ENCODE measurements at places on chromosomes 7 and 10.

DNA sequence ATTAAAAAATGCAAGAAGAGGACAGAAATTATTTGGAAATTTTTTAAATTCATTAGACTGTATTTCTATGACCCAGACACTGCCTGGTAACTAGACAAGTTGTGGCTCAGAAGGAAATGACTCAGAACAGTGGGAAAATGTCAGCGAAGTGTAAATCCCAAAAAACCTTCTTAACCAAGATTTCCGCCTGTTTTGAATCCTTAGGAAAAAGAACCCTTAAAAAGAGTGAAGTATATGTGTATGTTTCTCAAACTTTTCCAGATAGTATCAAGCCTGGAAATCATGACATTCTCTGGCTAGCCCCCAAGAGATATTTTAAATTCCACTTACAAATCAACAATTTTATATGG, 42.7 kb upstream of the PLXNA4 start:
- no peak for DNase-seq

DNA sequence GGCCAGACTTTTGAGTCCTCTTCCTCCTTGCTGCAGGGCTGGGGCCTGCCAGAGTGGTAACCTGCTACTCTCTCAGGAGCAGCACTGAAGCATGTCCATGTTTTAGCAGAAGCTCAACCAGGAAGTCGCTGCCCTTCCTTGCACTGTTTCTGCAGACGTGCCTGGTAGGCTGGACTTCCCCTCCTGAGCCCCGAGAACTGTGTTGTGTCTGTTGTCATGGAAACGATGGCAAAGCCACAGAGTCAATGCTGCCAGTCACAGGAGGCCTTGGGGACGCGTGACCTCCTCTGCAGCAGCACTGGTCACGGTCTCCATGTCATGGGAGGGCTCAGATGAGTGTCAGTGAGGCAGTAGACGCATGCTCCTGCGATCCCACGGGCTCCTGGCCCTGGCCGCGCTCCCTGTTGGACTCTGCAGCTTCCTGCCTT, 145.5 kb downstream of the FANK1 start:
- DNase-seq = peak; percentile 63

DNA sequence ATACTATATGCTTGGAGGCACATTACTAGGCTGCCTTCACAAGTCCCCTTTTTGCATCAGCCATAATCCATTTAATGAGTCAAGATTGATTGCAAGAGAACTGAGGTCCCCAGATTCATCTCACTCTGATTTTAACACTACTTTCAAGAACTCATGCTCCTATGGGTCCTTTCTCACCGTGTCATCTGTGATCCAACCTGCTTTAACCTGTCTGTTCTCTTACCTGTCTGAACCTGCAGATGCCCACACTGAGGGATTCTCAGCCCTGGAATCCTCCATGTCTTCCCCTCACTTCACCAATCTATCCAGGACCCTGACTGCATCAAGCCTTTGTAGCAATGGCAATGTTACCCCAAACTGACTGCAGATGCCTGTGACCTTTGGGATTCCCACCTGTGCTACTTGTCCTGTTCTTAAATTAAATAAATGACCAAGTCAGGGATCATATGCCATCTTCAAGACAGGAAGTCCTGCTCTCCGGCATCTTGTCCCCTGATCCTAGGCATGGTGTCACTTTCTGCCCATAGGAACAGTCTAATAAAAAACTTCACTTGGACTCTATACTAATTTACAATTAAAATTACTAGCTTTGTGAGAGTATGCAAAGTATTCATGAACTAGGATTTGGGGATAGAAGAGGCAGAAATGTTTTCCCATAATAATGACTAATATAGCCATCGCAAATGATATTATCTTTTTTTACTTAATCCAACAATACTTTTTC, 25.9 kb upstream of the GOT1 start:
- DNase-seq = no peak

DNA sequence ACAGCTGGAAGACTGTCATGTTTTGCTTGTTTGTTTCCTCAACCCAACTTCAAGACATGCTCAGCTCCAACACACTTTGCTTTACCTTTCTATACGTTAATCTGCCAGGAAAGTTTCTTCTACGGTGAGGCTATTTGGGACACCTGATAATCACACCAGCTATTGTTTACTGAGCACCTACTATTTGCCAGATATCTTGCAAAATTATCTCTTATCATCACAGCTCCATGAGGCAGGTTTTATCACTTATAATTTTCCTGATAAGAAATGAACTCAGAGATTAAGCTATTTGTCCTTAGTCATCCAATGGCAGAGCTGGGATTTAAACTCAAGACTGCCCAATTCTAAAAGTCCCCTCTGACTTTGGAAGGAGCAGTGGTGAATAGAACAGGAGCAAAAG, 117.4 kb downstream of the CREB5 start:
- no peak for DNase-seq

DNA sequence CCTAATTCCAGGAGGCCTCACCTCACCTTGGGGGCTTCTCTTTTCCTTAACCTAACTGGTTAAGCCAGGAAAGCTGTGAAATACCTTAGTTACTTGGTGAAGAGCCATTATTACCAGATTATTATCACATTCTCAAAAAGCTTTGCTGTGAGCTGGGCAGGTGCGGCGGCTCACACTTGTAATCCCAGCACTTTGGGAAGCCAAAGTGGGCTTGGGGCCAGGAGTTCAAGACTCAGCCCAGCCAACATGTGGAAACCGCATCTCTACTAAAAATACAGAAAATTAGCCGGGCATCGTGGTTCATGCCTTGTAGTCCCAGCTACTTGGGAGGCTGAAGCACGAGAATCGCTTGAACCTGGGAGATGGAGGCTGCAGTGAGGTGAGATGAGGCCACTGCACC, 102.4 kb upstream of the KLF6 start:
- peak; percentile 50 for DNase-seq

DNA sequence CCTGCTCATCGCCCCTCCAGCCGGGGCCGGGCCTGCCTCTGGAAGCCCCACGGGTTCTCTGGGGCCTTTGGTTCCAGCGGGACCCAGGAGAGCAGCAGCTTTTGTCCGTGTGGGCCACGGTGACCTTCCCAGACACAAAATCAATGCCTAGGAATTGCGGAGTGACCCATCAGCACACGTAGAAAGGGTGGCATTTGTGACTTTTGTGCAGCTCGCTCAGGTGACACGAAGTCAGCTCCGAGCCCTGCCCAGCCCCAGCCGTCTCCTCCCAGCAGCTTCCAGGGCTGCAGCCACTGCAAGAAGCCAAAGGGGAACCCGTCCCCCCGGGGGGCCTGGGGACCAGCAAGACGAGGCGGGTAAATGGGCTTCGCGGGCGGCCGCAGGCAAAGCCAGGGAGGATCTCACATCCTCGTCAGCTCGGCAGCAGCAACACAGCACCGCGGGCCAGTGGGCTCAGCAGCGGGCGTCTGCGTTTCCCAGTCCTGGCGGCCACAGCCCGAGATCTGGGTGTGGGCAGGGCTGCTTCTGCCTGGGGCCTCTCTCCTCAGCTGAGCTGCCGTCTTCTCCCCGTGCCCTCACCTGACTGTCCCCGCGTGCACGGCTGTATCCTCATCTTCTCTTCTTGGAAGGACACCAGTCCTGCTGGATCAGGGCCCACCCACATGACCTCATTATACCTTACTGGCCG, 88.5 kb downstream of the PAXIP1 start:
- DNase-seq = no peak

- DNase-seq = no peak
Measured at GRCh38 chr7:130379921-130380860, at the start of gene CPA1. Gene CPA1 (plus strand): TSS chr7:130380494. CDS start chr7:130380521, 27 bp downstream.

DNA sequence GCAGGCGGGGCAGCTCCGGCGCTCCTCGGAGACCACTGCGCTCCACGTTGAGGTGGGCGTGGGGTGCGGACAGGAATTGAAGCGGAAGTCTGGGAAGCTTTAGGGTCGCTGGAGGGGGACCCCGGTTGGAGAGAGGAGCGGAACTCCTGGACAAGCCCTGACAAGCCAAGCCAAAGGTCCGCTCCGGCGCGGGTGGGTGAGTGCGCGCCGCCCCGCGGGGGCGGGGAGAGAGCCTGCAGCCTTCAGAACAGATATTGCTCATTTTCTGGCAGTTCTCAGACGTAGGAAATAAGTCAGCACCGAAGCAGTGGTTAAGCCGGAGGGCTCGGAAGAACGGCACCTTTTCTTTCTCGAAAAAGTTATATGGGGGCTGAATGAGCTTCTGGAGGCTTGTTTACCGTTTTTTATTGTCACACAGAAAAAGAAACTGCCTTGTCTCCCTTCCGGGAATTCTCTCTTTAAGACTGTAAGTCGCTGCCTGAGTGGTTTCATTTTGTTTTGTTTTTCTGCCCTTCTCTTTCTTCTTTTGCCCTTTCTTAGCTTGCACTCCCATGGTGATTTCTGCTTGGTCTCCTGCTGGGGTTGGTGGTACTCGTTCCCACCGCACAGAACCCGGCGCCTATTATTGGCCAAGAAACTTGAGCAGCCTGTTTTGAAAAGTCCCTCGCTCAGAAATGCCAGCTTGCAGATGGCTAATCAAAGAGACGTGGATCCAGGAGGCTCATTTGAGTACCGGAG, 732 bp downstream of the FAS start:
- peak; percentile 70 for DNase-seq

- DNase-seq = no peak
Measured at GRCh38 chr7:152177681-152178404, 152.4 kb downstream of the GALNT11 start.

- DNase-seq = no peak
Measured at GRCh38 chr7:115822380-115822779, 208.2 kb downstream of the TFEC start.

DNA sequence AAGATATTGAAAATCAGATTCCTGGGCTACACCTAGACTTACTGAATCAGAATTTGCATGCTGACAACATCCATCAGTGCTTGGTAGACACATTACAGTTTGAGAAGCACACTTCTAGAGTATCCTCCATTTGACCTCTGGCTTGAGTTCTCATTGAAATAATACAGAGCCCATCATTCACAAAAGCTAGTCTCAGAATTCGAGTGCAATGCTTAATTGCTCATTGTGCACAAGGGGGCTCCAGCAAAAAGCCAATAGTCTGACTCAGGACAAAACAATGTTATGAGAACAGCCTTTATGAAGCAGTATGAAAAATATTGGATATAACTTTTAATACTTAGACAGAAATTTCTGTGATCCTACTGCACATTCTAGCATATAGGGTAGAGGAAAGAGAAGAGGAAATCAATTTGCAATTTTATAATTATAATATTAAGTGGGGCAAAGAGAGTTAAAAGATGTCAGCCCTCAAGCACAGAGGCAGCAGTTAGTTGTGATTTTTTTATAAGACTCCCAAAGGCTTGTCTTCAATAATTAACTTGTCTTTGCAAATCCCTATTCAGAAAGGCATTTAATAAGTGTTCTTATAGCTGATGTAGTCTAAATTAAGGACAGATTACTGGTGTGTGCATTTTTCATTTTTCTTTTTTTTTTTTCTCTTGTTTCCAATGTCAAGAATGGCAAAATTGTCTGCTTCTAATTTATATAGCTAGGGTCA, 105.8 kb upstream of the ANK3 start:
- DNase-seq = no peak

- DNase-seq = no peak
Measured at GRCh38 chr10:54853883-54854282, 52.9 kb upstream of the PCDH15 start.

GRCh38 chr7:43260980-43261878, 148.8 kb downstream of the HECW1 start:
- peak; percentile 49 for DNase-seq

DNA sequence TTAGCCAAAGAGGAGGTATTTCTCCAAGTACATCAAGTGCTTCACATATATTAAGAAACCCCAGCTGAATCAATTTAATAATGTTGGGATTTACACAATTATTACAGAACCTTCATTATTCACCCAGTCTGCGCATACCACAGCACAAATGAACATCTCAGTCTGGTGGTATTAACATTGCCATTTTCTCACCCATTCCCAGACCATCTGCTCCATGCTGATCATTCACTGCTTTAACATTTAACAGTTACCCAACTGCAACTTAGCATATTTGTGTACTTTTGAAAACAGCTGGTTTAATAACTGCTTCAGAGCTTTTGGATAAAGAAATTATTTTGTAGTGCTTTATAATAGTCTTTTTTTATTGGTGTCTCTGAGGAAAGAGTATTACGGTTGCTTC, 1072.1 kb downstream of the NXPH1 start:
- DNase-seq = no peak

- DNase-seq = no peak
Measured at GRCh38 chr10:102423372-102423968, 2.8 kb downstream of the FBXL15 start.

DNA sequence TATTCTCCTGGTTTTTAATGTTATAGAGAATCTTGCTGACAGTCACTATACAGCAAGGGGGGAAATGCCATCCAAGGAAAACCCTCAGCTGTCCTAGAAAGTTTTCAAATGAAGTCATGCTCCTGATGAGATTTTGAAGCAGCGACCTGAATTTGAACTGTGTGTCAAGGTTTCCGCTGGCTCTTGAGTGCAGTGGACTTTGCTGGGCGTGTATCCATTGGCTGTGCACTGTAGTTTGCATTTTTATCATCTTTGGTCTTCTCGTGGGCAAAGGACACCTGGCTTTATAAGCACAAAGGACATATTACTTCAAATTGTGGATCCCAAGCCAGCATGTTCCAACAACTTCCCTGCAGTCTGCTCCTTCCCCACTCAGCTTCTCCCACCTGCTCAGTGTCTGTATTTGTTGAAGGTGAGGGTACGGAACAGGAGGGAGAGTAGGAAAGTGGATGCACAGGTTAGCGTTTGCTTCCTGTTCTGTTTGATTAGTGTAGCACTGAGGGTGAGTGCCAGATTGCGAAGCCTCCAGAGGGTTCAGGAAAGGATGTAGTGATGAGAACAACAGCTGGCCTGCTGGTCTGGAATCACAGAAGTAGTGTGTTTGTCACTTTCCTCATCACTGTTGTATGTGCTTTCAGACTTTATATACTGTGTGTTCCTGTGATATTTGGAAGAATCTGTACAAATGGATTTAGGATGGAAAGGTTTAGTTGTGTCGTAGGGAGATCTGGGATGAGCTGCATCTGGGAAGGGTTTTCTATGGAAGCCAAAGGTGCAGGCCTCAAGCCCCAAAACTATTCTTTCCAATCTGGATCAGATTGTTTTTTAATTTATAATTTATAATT, 204.8 kb downstream of the BMPER start:
- no peak for DNase-seq

GRCh38 chr10:96840841-96841518, 8.9 kb downstream of the LCOR start:
- no peak for DNase-seq

DNA sequence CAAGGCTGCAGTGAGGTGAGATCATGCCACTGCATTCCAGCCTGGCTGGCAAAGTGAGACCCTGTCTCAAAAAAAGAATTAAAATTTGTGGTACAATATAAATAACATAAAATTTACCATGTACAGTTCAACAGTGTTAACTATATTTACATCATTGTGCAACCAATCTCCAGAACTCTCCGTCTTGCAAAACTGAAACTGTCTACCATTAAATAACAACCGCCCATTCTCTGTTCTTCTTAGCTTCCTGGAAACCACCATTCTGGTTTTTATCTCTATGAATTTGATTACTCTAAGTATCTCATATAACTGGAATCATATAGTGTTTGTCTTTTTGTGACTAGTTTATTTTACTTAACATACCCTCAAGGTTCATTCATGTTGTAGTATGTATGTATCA, 167.6 kb downstream of the AUTS2 start:
- DNase-seq = no peak

Data from stimulated activated naive CD4-positive, alpha-beta T cell treated with Interleukin-2 at 50 U/mL for 16 hours (primary cell).